AG20443 (cell line): ENCODE measurements at places on chromosomes 12 and 14.
A peak's percentile ranks its signal among the peaks of the same experiment; 100 is the strongest.

DNA sequence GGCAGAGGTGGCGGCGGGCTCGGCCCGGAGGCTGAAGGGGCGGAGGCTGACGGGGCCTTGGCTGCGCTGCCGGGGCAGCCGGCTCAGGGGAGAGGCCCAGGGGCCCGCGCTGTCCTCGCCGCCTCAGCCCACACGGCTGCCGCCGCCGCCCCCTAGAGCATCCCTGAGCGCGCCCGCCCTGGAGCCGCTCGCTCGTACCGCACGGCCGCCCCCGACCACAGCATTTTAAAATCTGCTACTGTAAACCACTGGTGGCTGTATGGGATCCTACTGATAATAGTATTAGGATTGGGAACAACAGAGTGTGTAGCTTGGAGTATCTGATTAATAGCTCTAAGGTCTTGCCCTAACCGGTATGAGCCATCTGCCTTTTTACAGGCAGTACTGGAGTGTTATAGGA, 22.2 kb upstream of the EDDM3A start:
- peak; percentile 12 for DNase-seq

GRCh38 chr12:68509242-68509641, 101.5 kb upstream of the RAP1B start:
- DNase-seq, result no peak

- DNase-seq, result no peak
Measured at GRCh38 chr14:99407416-99407815, 73.2 kb downstream of the SETD3 start.

GRCh38 chr14:26846388-26846787, 248.6 kb upstream of the NOVA1 start:
- no peak for DNase-seq

GRCh38 chr14:43140453-43140852, 1366.6 kb downstream of the FSCB start:
- DNase-seq, result no peak

DNA sequence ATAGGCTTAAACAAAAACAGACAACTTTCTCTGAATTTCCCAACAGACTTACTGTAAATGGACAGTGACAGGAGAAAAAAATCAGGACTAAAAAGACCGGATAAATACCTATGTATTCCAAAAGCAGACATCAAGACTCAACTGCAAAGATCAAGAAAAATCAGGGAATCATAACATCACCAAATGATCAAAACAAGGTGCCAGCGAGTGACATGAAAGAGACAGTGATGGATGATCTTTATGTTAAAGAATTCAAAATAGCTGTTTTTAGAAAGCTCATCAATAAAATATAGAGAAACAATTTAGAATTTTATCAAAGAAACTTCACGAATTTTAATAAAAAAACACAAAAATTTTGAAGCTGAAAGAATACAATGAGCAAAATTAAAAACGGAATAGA, 952.5 kb upstream of the ATXN7L3B start:
- DNase-seq, result no peak

DNA sequence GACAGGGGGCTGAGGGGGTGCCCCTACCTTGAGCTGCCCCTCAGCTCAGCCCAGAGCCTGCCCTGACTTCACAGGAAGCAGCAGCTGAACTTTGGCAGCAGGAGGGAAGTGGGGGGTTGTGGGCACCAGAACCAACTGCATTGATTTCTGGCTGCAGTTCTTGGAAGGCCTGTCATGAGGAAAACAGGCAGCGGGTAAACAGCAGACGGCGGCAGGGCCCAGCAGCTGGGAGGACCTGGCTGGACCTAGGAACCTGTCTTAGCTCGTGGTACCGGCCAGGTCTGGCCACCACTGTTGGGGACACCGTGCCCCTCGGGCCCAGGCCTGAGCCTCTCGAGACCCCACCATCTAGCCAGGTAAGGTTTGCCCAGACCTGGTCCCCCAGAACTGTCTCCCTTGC, 154.2 kb upstream of the MYL2 start:
- DNase-seq, result no peak

DNA sequence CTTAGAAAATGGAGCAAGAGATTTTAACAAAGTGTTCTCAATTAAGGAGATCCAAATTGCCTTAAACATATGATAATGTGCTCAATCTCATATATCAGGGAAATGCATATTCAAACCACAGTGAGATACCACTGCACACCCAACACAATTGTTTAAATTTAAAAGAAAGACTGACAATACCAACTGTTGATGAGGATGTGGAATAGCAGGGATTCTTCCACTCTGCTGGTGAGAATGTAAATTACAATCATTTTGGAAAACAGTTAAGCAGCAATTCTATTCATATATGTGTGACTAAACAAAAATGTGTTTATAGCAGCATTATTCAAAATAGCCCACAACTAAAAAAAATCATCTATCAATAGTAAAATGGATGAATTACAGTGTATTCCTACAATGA, 144.2 kb downstream of the KICS2 start:
- no peak for DNase-seq

DNA sequence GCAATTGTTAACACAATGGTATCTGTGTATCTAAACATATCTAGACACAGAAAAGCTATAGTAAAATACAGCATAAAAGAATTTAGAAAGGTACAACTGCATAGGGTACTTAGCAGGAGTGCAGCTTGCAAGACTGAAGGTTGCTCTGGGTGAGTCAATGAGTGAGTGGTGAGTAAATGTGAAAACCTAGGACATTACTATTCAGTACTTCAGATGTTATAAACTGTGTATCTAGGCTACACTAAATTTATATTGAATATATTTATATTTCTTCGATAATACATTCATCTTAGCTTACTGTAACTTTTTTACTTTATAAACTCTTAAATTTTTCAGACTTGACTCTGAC, 409.0 kb upstream of the DCN start:
- DNase-seq, result no peak

DNA sequence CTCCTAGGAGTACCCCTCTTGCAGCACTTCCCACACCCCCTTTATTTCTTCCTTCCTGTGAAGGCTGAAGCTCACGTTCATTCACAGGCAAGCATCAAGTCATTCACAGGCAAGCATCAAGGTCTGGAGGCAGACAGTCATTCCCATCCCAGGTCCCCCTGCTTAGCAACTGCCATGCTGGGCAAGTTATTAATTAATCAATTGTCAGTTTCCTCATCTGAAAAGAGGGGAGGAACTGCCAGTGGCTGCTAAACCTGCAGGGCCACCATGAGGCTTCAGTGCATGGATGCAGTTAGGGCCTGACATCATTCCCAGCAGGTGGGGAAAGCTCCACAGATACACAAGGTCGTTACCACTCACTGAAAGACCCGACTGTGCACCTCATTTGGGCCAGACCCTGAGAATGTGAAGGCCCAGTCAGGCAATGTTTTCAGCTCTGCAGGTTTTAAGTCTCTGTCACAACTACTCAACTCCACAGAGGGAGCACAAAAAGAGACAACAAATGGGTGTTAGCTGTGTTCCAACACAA, 85.0 kb upstream of the GPR68 start:
- no peak for DNase-seq

DNA sequence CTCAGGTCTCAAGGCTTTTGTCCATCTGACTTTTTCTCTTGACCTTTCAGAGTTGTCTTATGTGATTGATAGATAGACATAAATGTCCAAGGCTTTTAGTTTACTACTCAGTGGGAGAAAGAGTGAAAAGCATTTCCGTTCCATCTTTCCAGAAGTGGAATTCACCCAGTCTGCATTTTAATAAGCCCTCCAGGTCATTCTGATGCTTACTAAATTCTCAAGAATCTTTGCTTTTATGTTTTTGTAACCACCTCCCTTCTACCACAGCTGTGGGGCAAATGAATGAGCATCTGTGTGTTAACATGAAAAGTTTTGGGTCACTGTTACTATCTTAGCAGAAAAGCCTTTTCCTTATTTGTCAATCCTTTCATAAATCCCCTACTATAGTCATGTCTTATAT, 251.4 kb downstream of the LRIG3 start:
- peak; percentile 37 for DNase-seq
